ENCODE measurements at places on chromosomes 12 and 14.

- DNase-seq: no peak
These were observed 103.5 kb downstream of the FGD4 start for GRCh38 chr12:32502693-32503502.

DNA sequence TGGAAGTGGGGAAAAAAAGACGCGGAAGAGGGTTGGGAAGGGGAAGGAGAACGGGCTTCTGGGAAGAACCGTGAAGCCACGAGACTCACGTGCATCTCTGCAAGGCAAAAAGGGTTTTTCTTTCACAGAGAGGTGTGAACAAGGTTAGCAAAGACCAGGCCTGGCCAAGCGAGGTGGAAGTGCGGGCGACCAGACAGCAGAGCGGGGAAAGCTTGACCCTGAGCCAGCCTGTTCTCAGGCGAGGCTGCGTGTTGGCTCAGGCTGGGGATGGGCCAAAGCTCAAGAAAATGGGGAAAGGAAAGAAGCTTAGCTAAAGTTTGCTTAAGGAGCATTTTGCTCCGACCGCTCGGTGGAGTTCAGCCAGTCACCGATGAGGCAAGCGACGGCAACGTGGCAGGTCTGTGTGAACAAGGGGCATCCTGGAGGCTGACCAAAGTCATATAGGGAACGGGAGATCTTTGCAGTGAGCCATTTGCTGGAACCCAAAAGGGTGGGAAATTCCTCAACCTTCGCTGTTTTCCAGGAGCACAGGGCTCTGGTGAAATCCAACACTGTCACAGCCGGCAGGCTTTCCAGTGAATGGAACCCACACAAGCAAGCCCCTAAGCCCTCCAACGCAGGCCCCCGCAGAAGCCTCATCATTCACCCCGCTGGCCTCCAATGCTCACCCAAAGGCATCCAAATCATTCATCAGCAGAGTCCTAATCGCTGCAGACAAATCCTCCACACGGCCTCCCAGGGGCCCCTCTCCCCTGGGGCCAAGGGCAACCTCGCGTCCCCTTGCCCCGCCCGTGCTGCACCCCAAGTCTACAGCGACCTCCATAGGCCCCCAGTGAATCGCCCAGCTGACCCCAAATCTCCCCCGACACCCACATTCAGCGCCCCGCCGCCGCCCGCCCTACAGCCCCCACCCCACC lies 754 bp downstream of the ZNF605 start:
- DNase-seq: no peak

DNA sequence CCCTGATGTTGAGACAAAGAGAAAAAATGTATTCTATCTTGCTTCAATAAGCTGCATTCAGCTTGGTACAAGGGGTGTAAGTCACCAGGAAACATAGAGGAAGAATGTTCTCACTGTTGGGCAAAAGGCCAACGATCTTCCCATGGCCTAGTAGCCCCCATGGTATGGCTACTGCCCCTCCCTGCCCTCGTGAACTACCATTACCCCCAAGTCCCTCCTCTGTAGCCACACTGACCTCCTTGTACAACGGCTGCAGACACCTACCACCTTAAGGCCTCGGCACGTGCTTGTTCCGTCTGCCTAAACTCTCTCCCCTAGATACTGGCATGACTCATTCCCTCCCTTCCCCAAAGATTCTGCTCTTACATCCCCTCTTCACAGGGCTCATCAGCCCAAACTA lies 81.9 kb upstream of the ANO2 start:
- DNase-seq: no peak

GRCh38 chr14:67941456-67942018 lies 122.0 kb downstream of the RAD51B start:
- no peak for DNase-seq

GRCh38 chr14:85579942-85580341 lies 50.0 kb downstream of the FLRT2 start:
- no peak for DNase-seq

- no peak for DNase-seq
These were observed 49.2 kb downstream of the SYNE3 start for GRCh38 chr14:95467232-95467631.

DNA sequence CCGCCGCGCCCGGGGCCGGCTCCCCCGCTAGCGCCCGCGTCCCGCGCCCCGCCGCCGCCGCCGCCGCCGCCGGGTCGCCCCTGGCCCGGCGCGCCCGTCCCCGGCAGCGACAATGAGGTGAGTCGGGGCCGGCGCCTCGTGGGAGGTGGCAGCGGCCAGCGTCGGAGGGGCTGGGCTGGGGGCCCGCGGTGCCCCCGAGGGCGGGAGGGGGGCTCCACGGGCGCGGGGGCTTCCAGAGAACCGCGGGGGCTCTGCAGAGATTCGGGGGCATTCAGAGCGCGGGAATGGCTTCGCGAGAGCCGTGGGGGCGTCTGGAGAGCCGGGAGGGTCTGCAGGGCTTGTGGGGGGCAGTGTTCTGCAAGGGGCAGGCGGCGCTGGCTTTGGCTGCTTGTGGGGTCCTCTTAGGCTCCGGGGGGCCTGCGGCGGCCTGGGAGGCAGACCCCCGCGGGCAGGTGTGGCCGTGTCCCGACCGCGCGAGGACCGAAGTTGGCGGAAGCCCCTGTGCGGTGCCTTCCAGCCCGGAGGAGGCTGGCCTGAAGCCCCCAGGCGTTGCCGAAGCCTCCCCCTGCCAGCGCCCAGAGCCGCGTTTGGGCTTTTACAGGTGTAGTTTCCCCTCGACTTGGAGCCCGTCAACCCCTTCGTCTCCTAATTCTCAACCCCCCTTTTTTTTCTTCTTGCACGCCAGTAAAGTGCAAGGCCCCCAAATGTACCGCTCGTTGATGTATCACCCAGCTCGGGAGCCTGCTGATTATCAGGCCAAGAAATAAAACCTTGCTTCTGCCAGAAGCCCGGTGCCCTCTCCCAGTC lies 93.1 kb upstream of the EVL start:
- peak; percentile 29 for DNase-seq

- no peak for DNase-seq
These were observed 111.4 kb downstream of the DACT1 start for GRCh38 chr14:58749066-58749669.

DNA sequence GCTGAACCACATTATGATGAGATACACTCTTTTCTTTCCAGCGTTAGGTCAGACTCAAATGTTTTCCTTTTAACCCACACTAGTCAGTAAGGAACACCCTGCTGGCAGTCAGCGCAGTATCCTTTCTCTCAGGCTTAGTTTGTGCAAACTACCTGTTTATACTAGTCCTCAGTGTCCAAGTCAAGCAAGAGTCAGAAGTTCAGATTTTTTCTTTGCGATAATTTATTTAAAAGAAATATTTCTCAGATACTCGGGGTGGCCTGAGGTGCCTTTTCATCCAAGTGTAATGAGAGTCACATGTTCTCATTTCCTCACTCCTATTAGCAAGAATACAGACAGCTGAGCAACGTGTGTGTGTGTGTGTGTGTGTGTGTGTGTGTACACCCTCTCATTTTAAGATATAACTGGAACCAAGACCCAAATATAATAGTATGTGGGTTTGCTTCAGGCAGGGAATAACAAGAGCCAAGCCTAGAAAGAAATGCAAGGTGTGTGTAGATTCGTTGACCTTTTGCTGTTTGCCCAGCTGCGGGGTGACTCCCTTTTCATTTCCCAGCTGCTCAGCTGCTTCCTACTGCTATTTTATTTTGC lies 182.7 kb downstream of the KICS2 start:
- no peak for DNase-seq

GRCh38 chr14:57293866-57294837 lies 25.4 kb downstream of the AP5M1 start:
- DNase-seq: no peak

- no peak for DNase-seq
These were observed 499 bp upstream of the PRKAG1 start for GRCh38 chr12:49019120-49019430.

DNA sequence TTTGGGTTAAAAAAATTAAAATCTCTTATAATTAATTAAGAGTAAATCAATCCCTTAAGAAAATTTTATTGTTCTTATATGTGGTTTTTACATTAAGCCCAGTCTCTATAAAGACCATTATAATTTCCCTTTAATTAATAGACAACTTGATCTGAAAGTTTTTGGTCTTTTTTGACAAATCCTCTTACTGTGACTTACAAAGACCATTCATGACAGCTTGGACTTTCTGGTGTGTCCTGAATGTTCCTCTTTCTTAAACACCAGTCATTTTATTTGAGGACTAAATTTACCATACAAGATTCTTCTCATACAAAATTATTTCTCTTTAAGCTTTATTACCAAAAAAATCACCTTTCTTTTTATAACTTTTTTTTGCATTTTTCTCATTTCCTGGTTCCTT lies 368.3 kb downstream of the ADGRD1 start:
- no peak for DNase-seq

GRCh38 chr14:81449114-81449513 lies 49.0 kb upstream of the STON2 start:
- no peak for DNase-seq

DNA sequence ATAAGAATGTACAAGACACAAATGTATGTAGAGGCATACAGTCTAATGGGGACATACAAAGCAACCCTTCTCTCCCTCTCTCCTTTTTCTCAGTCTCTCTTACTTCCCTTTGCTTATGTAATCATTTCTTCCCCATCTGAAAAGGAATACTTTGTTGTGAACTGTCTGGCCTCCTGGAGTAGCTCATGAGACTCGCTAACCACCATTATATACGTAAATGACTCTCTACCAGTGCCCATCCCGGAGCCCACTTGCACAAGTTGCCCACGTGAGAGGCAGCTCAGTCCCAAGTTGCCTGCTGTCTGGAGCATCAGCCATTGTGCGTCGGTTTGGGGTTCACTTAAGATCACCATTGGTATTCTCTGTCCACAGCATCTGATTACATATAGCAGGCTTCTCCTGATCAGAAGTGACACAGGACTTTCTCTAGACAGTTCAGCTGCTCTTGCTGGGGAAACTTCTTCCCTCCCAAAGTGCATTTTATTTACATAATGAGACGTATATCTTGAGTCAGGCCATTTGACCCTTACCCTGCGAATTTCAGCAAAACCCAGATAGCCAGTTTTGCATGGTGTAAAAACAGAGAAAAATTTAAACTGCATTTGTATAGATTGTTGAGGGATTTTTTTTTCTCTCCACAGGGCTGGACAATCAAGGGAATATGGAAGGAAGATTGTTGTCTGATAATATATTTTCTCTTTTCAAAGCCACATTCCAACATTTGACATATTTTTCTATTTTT lies 220.7 kb upstream of the EGLN3 start:
- DNase-seq: no peak

GRCh38 chr12:13000616-13000924 lies 505 bp upstream of the HEBP1 start:
- DNase-seq: no peak

- DNase-seq: no peak
These were observed 376 bp downstream of the INSM2 start for GRCh38 chr14:35534208-35534872.

GRCh38 chr14:61331992-61332657 lies 10.7 kb downstream of the PRKCH start:
- no peak for DNase-seq

- DNase-seq: peak; percentile 81
These were observed 761 bp upstream of the NDRG2 start for GRCh38 chr14:21025371-21026273.

GRCh38 chr12:123143736-123144461 lies 7.0 kb downstream of the PITPNM2 start:
- DNase-seq: no peak

DNA sequence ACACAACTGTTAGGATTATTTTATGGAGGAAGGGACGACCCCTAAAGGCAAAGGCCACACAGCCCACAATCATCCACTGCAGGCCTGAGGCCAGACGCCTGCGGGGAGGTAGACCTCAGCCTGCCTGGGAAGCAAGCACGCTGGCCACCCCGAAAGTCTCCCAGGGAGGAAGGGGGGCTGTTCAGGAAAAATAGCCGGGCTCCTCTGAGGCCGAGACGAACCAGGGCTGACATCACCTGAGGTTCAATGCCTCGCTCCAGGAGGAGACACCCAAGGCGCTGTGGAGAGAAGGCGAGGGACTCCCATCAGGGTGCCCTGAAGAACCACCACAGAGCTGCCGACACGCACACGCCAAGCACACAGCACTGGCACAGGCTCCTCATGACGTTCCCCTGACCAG lies 127.4 kb downstream of the PIWIL1 start:
- no peak for DNase-seq

GRCh38 chr14:68395604-68396003 lies 397.3 kb downstream of the ZFP36L1 start:
- no peak for DNase-seq

- no peak for DNase-seq
These were observed 22.2 kb downstream of the MANSC1 start for GRCh38 chr12:12327802-12328201.

GRCh38 chr12:59834659-59835474 lies 239.0 kb downstream of the SLC16A7 start:
- no peak for DNase-seq

- no peak for DNase-seq
These were observed 268.3 kb upstream of the PRKD1 start for GRCh38 chr14:30195941-30196340.

DNA sequence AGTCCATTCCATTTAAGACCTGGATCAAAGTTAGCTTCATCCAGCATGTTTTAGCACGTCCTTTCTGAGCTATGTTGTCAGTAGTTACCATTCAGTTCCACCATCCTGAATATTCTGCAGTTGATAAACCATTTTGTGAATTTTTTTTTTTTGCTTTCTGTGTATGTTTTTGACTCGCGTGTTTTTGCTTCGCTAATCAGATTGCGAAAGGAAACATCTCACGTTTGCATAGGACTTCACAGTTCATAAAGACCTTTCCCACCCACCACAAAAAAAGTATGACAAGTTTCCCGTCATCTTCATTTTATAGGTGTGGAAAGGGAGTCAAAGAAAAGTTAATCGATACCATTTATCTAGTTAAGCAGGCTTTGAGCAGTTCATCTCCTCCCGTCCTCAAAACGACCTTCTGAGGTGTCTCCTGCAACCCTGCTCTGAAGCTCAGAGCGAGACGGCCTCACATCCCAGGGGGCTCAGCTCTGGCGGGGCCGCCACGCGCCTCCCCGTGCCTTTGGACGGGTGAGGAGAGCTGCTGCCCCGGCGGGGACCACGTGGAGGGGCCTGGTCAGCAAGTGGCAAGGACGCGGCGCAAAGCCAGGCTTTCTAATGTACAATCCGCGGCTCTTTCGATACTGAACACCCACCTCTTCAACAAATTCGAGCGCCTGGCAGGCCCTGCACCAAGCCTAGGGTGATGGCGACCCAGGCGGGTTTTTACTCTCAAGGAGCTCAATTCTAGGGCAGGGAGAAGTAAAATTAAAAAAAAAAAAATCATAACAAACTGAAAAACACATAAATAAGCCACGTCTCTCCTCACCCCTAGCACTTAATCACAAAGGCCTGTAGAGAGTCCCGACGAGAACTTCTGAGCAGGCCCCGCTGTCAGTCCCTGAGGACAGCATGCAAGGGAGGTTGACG lies 988 bp upstream of the TMEM263 start:
- DNase-seq: peak; percentile 18

- DNase-seq: no peak
These were observed 448.7 kb upstream of the OR4E1 start for GRCh38 chr14:22122227-22122818.

DNA sequence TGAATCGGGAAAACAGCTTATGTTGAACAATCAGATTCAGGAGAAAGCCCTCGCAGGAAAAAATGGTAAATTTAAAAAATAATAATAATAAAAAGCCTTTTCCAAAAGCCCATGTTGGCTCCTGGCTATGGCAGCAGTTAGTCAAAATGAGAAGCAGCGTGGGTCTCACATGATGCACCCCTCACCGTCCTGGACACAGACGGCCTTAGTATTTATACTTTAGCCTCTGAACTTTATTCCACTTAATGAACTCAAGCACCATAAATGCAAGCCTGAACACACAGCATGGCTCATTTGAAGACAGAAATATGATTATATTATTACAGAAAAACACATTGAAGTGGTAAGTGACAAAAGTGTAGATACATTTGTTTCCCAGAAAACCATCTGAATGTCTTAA lies 160.9 kb downstream of the RIMBP2 start:
- DNase-seq: no peak

All from WTC11 (cell line).